ENCODE measurements at places on chromosomes 5 and 9. TPM values are rescaled to one million over a fixed set of nuclear protein-coding genes. Genes with fewer than 3 reads are reported as not detected.

The PCDHA1 gene
- 0.69 TPM for total RNA-seq

DNA sequence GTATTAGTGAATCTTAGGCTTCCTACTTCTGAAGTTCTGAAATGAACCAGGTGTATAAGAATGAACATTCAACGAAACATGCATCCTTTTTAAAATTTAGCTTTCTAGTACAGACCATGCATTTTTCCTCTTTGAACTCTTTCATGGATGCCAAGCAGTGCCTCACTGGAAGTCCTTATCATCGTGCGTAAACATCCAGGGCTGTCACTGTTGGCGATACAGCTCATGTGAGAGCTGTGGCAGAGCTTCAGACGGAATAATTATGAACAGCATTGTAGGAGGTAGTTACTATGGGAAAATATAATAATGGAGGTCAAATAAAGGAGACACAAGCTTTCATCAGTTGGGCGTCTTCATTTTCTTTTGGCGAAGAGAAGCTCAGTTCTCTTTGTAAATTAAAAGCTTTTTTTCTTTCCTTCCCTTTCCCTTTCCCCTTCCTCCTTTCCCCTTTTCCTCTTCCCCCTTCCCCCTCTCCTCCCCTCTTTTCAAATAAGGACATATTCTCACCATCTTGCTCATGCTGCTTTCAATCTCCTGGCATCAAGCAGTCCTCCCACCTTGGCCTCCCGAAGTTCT is 167.3 kb downstream of the KDM4C start:
- no peak for DNase-seq

The TYRP1 gene
- not detected for total RNA-seq

DNA sequence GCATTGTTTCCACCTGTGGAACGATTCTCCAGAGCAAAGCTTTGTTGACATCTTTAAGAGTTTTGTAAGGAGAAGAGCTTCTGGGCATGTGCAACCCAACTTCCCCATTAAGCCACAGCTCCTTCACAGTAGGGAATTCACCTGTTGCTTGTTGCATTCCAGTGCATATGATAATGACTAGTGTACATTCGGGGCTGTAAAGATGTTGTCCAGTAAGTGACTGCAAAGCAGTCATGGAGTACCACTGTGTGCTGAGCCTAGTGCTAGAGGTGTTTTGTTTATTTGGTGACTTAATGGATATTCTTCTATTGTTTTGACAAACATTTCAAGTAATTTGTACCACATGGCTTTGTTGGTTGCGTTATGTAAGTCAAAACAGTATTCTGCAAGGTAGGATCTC is 12.8 kb downstream of the UGCG start:
- DNase-seq = no peak

DNA sequence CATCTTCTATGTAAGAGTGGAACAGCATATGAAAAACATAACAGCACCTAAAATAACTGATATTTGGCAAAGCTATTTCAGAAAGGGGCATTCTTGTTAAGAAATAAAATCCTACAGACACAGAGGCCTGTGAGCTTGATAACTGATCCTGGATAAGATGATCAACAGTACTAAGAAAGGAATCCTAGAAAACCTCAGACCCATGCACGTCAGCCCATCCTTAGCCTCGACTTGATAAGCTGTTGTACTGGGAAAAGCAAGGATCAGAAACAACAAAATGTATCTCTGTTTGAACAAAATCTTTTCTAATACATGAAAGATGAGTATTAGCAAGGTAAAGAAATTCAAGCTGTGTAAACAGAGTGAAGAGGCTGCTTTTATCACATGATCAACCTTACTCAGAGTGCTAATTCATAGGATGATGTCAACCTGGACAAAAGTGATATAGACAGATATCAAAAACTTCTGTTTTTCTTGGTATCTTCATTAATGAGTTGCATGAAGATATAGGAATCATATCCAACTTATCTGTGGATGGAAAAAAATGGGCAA is 15.2 kb downstream of the LIFR start:
- no peak for DNase-seq

The PPP6C gene
- 49.1 TPM for total RNA-seq

DNA sequence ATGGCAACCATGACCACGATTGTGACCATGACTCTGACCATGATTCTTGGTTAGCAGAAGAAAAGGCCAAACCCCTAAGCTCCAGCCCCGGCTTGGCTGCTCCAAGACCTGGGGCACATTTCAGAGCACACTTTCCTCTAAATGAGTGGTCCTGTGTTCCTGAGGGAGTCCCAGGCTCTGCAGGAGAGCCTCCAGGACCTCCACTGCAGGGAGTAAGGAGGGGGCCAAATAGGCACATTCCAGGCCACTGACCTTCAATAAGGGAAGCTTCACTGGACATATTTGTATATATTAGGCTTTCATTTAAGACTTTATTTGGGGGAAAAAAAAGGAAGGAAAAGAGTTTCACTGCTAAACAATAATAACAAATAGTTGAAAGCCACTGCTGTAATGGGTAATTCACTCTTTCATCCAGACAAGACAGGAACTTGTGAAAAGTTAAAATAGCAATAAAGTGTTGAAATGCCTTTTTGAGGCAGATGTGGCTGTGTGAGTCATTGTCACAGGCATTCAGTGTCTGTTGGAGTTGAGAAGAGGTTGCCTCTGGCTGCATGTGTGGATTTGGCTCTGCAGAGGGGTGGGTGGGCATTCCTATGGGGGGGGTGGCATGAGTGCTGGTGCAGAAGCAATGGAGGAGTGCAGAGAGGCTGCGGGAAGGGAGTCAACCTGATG is 63.9 kb upstream of the TGFBR1 start:
- DNase-seq = no peak

The PPP3R2 gene
- total RNA-seq = not detected
